Mesendoderm (in vitro differentiated cells): ENCODE measurements at places on chromosomes 2 and 18.

GRCh38 chr2:241011296-241011600 lies 12.8 kb downstream of the SNED1 start:
- no peak for DNase-seq

GRCh38 chr2:128625421-128625820 lies 306.8 kb upstream of the HS6ST1 start:
- DNase-seq: no peak

GRCh38 chr18:47036298-47036874 lies 965 bp upstream of the ELOA2 start:
- peak; percentile 56 for DNase-seq

DNA sequence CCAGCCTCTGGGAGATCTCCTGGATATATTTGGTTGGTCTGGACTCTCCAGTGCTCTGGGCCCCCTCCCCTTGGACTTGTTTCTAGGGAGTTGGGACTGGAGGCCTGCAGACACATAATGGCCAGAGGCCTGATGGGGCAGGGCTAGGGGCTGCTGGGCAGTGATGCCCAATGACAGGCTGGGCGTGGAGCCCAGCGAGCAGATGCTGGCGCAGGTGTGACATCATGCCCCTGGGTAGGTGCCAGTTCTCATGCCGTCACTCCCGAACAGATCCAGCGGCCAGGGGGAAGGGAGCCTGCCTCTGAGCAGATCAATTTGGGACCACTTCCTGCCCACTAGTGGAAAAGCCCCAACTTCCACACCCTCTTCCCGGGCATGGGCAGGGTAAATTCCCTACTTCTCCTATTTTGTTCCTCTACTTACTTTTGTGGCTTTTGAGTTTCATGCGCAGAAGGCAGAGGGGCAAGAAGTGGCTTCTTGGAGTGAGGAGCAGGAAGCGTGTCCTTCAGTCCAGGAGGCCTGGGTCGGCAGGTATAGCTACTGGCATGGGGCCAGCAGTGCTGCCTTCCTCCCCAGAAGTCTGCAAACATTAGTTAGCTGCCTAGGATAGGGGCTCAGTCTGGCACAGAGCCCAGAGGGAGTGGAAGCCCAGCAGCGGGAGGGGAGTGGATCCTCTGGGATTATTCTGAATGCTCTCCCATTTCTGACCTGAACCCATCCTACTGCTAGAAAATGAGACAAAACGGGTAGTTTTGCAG lies 6.1 kb downstream of the MPV17 start:
- DNase-seq: no peak

DNA sequence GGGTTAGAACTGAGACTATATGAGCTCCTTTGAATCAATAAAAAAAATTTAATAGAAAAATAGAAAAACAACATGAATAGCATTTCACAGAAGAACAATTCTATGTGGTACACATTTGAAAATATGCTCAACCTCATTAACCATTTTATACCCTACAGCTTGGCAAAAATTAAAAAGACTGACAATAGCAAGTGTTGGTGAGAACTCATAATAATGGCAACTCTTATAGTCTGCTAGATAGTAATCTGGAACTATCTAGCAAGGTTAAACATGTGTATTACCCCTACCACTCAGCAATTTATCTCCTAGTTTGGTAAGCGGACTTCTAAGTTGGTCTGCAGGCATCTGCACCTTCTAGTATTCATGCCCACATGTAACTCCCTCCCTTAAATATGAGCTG lies 67.8 kb downstream of the CYBRD1 start:
- DNase-seq: no peak

DNA sequence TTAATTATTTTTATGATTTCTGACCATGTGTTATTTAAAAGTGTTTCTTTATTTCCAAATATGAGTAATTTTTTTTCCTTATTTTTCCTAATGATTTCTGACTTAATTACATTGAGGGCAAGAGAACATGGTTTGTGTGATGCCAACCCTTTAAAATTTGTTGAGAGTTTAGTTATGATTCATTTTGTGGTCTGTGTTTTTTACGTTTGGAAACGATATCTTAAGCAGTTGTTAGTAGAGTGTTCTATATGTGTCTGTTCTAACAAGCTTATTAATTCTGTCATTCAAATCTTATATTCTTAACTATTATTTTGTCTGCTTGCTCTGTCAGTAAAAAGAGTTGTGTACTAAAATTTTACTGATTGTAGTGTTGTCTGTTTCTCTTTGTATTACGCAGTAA lies 15.0 kb downstream of the NAB1 start:
- DNase-seq: no peak

DNA sequence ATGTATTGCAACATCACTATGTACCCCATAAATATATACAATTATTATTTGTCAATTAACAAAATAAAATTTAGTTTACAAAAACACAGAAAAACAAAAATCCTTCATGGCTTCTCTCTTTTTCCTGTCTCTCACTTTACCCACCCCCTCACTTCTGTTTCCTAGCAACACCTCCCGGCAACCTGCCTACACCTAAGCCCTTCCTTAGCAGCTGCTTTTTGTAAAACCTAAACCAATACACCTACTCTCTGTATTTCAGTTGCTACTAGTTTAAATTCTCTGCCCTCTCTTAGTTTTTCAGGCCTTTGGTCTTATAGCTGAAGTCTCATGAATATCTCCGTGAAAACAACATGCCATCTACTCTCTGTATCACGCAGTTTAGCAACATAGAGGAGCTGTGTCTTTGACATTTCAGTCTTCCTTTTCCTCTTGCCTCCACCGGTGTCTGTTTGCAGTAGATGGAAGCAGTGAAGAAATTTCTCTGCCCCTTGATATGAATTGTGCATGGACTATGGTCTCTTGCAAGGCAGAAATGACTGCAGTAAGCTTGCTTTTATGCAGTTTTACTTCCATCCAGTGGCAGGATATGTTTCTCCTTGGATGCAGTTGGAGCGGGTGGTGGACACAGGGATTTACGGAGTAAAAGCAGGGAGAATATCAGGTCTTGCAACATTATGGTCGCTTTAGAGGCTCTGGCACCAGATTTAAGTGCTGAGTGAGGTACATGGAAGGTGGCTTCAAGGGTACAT lies 42.0 kb upstream of the ZDBF2 start:
- DNase-seq: no peak
